Neuronal stem cell (in vitro differentiated cells): ENCODE measurements at places on chromosomes 3 and 15.

GRCh38 chr3:136962927-136963326 lies 5.1 kb downstream of the IL20RB start:
- DNase-seq = no peak

- no peak for DNase-seq
Observed at GRCh38 chr3:16998236-16998923, 113.6 kb downstream of the PLCL2 start.

DNA sequence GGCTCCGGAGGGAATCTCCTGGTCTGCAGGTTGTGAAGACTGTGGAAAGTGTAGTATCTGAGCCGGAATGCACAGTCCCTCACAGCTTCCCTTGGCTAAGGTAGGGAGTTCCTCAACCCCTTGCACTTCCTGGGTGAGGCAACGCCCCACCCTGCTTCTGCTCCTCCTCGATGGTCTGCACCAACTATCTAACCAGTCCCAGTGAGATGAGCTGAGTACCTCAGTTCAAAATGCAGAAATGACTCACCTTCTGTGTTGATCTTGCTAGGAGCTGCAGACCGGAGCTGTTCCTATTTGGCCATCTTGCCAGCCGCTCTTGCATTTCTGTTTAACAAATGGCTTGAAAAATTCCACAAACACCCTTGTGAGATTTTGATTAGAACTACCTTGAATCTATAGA lies 156.1 kb downstream of the STXBP5L start:
- no peak for DNase-seq

DNA sequence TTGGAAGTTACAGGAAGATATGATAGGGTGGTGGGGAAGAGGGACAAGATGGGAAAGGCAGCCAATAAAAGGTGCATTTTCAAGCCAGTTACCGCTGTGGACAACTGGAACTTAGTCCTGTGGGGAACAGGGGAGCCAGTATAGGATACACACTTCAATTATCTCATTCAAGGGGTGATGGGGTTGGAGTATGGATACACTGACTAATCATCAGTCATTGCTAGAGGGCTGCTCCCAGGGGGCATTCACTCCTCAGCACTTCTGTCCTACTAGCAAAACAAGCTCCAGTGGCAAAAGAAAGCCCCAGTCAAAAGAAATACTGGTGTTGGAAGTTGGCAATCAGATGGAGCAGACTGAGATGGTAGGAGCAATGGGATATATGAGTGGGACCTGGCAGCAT lies 183.4 kb upstream of the GADL1 start:
- no peak for DNase-seq

GRCh38 chr15:63473007-63473748 lies 31.2 kb upstream of the USP3 start:
- DNase-seq = no peak

DNA sequence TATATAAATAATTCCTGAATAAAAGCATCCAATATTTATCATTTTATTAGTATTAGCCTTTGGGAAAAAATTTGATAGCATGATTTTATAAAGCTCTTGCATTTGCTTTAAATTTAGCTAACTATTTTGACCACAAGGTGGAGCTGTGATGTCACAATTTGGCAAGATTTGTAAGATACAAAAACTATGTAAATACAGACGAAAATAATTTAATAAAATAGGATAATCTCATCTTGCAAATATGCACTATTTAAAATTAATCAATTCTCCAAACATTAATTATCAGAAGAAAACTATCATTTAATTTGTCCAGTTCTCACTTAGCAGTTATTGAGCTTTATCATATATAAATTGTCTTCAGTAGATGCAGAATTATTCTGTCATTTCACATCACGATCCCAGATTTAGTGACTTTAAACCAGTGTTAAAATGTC lies 95.4 kb downstream of the PLOD2 start:
- DNase-seq = peak; percentile 44

DNA sequence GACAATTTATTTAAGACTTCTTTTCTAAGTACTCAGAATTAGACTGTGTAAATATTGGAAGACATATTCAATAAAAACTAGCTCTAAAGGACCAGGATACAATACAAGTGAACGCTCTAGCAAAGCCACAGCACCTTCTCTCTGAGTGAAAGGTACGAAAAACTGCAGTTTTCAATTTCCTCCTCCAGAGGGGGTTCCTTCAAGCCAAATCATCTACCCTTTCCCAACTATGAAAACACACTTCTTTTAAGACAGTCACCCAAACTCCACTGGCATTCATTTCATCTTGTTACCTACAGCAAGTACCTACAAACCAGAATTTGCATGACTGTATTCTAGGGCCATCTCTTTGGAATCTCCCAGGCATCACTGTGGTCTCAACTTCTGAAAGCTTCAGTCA lies 165.8 kb downstream of the ERC2 start:
- DNase-seq = no peak

GRCh38 chr15:22978691-22979237 lies 1.4 kb downstream of the CYFIP1 start:
- DNase-seq = no peak

GRCh38 chr3:110583373-110583935 lies 488.2 kb upstream of the NECTIN3 start:
- DNase-seq = peak; percentile 45

DNA sequence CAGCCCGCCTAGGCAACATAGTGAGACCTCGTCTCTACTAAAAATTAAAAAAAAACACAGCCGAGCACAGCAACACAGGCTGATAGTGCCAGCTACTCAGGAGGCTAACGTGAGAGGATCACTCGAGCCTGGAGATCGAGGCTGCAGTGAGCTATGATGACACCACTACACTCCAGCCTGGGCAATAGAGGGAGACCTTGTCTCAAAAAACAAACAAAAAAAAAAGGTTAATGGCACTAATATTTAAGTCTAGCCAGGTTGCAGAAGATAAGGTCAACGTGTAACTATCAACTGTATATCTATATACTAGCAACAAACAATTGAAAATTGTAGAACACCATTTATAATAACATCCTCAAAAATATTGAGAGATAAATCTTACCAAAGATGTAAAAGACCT lies 75.1 kb downstream of the MYO9A start:
- no peak for DNase-seq

- no peak for DNase-seq
Observed at GRCh38 chr3:65231544-65231943, 543.7 kb upstream of the ADAMTS9 start.

- no peak for DNase-seq
Observed at GRCh38 chr15:66057089-66057488, 187.8 kb downstream of the RAB11A start.

DNA sequence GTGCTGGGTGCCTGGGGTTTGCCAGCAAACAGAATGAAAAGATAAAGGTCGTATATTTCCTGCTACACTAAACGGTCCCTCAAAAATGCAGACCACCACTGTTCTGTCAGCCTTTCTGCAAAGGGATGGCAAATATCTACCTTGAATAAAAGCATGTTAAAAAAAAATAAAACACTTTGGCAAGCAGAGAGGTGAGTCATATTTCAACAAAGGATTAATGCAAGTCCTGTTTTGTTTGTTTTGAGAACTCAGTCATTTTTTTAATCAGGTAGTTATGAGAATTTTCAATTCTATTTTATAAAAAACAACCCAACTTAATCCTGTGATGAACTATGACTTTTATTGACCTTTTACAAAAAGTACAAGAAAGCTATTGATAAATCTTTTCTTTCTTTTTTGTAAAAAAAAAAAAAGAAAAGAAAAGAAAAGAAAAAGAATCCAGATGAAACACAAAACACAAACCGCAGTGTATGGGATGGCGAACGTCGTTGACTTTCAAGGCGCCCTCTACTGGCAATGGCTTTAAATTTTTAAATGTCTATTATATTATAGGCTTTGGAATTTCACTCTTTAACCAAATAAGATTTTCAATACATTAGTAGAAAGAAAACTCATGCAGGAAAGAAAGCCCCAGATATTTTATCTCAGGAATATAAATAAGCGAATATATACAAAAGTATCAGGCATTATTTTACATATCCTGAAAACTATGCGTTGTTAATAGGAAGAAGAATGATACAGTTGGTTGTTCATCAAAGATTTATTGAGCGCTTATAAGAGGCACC lies 87.8 kb downstream of the NCEH1 start:
- no peak for DNase-seq

DNA sequence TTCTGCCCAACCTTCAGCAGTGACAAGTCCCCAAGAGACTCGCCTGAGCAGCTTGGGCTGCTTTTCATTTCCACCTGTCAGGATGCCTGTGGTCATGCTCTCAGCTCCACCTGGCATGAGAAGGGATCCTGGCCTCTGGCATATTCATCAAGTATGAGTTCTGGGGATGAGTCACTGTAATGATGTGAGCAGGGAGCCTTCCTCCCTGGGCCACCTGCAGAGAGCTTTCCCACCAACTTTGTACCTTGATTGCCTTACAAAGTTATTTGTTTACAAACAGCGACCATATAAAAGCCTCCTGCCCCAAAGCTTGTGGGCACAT lies 3.5 kb downstream of the MYD88 start:
- DNase-seq = no peak

- no peak for DNase-seq
Observed at GRCh38 chr15:89157918-89158564, 63.3 kb downstream of the RLBP1 start.

DNA sequence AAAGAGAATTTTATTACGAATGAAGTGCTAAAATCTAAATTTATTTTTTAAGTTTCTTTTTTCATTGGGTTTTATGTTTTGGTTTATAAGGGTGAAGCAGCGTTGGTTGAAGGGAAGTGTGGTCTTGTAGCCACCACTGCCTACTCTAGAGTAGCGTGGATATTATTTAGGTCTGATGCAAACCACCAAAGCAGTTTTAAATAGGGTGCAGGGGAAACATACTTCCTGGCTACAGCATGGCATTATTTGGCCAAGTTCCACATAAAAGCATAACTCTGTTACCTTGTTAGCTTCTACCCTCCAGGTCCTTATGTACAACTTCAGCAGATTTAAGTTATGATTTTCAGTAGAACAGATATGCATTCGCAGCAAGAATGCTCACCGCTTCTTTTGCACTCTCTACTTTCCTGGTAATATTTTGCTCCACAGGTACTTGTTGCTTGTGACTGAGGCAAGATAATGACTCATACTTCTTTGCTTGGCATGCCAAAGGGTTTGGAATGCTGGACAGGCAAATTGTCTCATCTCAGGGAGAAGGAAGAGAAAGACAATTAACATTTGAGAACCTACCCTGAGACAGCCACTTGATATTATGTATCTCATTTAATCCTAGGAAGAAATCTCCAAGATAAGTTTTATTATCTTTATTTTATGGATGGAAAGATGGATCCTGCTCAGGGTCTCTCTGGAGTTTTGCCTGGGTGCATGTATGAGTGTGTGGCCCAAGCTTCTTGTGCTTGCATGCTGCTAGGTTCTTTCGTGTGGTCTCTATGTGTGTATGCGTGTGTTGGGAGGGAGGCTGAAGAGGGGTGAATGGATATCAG lies 5.4 kb downstream of the TGFBR2 start:
- DNase-seq = no peak

GRCh38 chr3:12049675-12050074 lies 45.5 kb downstream of the SYN2 start:
- DNase-seq = no peak

DNA sequence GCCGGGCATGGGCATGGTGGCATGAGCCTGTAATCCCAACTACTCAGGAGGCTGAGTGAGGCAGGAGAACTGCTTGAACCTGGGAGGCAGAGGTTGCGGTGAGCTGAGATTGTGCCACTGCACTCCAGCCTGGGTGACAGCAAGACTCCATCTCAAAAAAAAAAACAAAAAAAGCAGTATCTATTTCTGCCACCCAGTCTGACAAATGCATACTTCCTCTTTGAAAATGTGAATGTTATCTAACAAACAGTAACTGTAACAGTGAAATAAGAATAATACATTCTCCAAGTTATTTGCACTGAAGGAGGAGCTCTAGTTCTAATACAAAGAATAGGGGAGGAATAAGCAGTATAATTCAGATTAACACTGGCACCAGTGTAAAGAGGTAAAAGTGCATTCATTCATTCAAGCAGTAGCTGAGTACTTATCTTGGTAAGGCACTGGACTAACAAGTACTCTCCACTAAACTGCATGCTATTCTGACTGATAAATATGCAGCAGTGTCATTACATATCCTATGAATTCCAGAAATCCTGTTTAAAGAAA lies 12.9 kb downstream of the VPS13C start:
- no peak for DNase-seq

GRCh38 chr3:117688583-117688982 lies 979.0 kb downstream of the TUSC7 start:
- no peak for DNase-seq

DNA sequence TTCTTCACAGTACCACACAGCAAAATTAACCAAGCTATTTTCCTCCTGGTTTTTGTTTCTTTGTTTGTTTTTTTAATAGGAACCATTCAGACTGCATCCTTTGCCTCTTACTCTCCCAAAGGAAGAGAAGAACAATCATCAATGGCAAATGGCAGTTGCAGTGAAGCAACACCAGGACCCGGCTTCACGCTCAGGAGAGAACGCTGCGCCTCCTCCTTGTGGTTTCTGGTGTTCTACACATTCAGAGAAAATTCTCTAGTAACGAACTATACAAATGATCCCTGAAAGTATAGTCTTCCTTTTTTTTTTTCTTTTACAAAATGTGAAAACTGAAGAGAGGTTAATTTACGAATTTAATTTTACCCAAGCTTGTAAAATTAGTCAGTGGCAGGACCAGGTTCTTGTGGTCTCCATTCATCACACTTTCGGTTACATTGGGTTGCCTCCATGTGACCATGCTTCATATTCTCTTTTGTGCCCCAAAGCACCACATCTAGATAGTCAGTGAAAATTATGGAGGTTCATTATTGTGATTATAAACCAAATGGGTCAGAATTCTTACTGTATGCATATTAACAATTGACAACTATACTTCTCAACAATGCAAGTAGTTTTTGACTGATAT lies 10.6 kb upstream of the MINDY2 start:
- DNase-seq = no peak

GRCh38 chr3:180755556-180755955 lies 76.3 kb upstream of the CCDC39 start:
- DNase-seq = no peak

- no peak for DNase-seq
Observed at GRCh38 chr3:152316318-152316717, 47.6 kb downstream of the MBNL1 start.

DNA sequence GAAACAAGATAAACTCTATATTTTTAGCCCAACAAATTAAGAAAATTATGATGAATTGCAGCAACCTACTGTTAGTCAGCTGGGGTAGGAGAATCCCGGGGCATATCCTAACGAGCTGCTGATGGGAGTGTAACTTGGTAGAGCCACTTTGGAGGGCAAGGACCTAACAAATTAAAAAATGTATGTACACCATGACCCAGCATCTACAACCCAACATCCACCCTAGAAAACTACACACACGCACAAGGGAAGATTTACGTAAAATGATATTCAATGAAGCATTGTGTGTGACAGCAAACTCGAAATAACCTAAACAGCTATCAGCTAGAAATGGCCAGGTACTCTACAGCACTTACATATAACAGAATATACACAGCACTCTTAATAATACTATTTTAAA lies 1.9 kb downstream of the BCL2A1 start:
- no peak for DNase-seq
